Endothelial cell of umbilical vein (primary cell): ENCODE measurements at places on chromosomes 1 and 21. TPM values are rescaled to one million over a fixed set of nuclear protein-coding genes. Genes with fewer than 3 reads are reported as not detected.
A peak's percentile ranks its signal among the peaks of the same experiment; 100 is the strongest.

GRCh38 chr1:30732277-30732996 is 9.1 kb upstream of the MATN1 start:
- H3K36me3 ChIP-seq, result no peaks in the 10 kb centered on the region
- no peak overlapping the region for H3K27ac ChIP-seq
- H3K27me3 ChIP-seq, result no peaks in the 10 kb centered on the region
- no peak overlapping the region for H3K4me3 ChIP-seq
- no peaks in the 10 kb centered on the region for H3K4me1 ChIP-seq

DNA sequence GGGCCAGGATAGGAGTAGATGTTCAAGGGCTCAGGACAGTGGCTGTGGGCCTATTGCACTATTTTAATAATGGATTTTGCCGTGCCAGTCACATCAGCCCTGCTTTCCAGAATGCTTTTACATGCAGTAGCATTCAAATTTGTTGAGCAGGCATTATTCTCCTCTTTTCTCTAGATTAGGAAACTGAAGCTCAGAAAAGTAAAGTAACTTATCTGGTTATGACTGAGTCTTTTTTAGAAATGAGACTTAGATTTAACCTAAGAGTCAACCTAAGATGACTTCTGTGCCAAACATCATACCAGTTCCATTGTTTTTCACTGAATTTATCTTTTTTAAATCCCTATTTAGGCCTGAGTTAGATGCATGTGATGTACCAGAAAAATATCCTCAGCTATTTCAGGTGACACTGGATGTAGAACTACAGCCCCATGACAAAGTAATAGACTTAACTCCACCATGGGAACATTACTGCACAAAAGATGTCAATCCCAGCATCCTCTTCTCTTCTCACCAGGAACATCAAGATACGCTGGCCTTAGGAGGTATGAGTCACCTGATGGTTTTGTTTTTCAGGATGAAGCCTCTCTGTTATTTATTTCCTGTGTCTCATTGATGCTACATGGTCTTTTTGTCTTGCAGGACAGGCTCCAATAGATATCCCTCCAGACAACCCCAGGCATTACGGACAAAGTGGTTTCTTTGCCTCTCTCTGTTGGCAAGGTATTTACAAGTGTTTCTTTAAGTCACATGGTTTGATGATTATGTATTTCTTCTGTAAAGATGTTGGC is 31.4 kb upstream of the LEPR start:
- no peaks in the 10 kb centered on the region for H3K36me3 ChIP-seq
- H3K27ac ChIP-seq, result no peak overlapping the region
- no peak overlapping the region for H3K4me3 ChIP-seq
- peak; percentile 12 for DNase-seq
- peaks cover 22% of the 10 kb centered on the region for H3K4me1 ChIP-seq
- no peaks in the 10 kb centered on the region for H3K27me3 ChIP-seq

NTMT2 gene
- not detected in 2 replicates for polyA plus RNA-seq

DNA sequence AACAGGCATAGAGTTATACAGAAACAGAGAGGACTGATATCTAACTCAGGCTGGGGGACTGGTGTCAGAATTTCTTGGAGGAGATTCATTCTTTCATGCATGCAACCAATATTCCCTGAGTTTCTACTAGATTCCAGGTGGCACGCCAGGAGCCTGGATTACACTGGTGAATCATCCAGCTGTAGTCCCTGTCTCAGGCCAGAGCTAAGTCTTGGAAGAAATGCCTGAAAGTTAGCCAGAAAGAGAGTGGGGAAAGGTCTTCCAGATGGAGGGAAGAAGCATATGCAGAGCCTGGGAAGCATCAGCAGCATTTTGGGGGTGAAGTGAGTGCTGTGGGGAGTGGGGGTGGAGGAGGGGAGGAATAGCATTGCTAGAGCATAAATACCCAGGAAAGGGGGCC is 239.1 kb downstream of the OMA1 start:
- no peak overlapping the region for H3K4me3 ChIP-seq
- H3K36me3 ChIP-seq, result no peaks in the 10 kb centered on the region
- no peaks in the 10 kb centered on the region for H3K4me1 ChIP-seq
- no peaks in the 10 kb centered on the region for H3K27me3 ChIP-seq
- DNase-seq, result no peak

GRCh38 chr1:183983371-183984105 is 54.0 kb downstream of the COLGALT2 start:
- no peaks in the 10 kb centered on the region for H3K36me3 ChIP-seq
- no peak for DNase-seq
- no peaks in the 10 kb centered on the region for H3K4me1 ChIP-seq
- peaks cover 2% of the 10 kb centered on the region for H3K27me3 ChIP-seq
- H3K27ac ChIP-seq, result no peak overlapping the region
- H3K4me3 ChIP-seq, result no peak overlapping the region

DNA sequence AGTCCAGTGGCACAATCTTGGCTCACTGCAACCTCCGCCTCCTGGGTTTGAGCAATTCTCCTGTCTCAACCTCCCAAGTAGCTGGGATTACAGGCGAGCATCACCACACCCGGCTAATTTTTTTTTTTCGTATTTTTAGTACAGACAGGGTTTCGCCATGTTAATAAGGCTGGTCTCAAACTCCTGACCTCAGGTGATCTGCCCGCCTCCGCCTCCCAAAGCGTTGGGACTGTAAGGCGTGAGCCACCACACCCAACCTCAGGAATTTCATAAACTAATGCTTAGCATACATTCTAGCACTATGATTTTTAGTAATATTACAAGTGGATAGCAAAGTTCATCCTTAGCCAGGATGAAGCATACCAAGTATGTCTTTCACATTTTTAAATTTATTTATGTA is 8.7 kb downstream of the DNAJC11 start:
- H3K4me3 ChIP-seq, result no peak overlapping the region
- no peaks in the 10 kb centered on the region for H3K36me3 ChIP-seq
- H3K27ac ChIP-seq, result no peak overlapping the region

GRCh38 chr1:43304771-43305300 is 4.1 kb downstream of the TIE1 start:
- H3K27me3 ChIP-seq, result no peaks in the 10 kb centered on the region
- H3K4me3 ChIP-seq, result no peak overlapping the region
- no peak overlapping the region for H3K27ac ChIP-seq
- H3K4me1 ChIP-seq, result peaks cover 33% of the 10 kb centered on the region
- peaks cover 51% of the 10 kb centered on the region for H3K36me3 ChIP-seq

DNA sequence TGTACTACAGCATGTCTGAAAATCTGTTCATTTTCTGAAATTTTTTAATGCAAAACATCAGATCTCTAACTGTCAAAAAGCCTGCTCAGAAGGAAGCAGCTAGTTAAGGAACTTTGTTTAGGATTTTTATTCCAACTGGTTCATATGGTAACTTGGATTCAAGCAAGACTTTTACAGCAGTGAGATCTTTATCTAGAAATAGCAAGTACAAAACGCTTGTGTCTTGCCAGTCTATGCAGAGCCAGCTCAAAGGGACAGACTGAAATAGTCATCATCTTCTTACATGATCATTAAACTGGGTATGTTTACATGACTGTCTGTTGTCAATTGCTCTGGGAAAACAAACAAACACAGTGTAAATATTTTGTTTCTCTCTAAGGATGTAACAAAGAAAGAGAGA is 37.6 kb downstream of the DDAH1 start:
- no peaks in the 10 kb centered on the region for H3K36me3 ChIP-seq
- no peaks in the 10 kb centered on the region for H3K27me3 ChIP-seq
- DNase-seq, result no peak
- H3K4me1 ChIP-seq, result peaks cover 28% of the 10 kb centered on the region
- H3K27ac ChIP-seq, result no peak overlapping the region

DNA sequence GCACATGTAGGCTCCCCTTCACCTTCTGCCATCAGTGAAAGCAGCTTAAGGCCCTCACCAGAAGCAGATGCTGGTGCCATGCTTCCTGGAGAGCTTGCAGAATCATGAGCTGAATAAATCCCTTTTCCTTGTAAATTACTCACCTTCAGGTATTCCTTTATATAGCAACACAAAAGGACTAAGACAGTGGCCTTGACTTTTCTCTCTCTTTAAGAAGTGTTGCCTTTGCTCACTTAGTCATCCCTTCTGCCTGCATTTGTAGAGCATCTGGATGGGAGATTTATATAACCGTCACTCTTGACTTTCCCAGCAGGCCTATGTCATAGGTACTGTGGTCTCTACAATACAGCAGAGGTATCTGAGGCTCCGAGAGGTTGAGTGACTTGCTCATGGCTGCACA is 3.7 kb downstream of the PCSK9 start:
- no peak overlapping the region for H3K27ac ChIP-seq
- no peak overlapping the region for H3K4me3 ChIP-seq
- H3K4me1 ChIP-seq, result peaks cover 4% of the 10 kb centered on the region
- no peak for DNase-seq
- H3K36me3 ChIP-seq, result no peaks in the 10 kb centered on the region
- H3K27me3 ChIP-seq, result peaks cover 43% of the 10 kb centered on the region

- no peak overlapping the region for H3K27ac ChIP-seq
- no peak for DNase-seq
- no peaks in the 10 kb centered on the region for H3K27me3 ChIP-seq
- no peak overlapping the region for H3K4me3 ChIP-seq
Measured at GRCh38 chr1:16915627-16915973, 6.1 kb upstream of the CROCC start.

- H3K4me3 ChIP-seq, result peak overlapping the region; percentile 24
- no peaks in the 10 kb centered on the region for H3K27me3 ChIP-seq
- peak; percentile 66 for DNase-seq
- H3K27ac ChIP-seq, result peak overlapping the region; percentile 96
- H3K36me3 ChIP-seq, result no peaks in the 10 kb centered on the region
Measured at GRCh38 chr1:169484683-169485430, 887 bp downstream of the SLC19A2 start.

GRCh38 chr1:31764312-31765040 is at the start of gene ADGRB2:
Gene ADGRB2 (minus strand): TSS chr1:31764340. CDS start chr1:31757221, 7,119 bp downstream.
- peak within 1 kb of the TSS; percentile 30 for H3K4me3 ChIP-seq
- H3K27ac ChIP-seq, result no peak within 1 kb of the TSS
- H3K27me3 ChIP-seq, result peaks cover 3% of the 10 kb centered on the region
- peaks cover 26% of the 10 kb centered on the region for H3K4me1 ChIP-seq

TMEM52 gene
- polyA plus RNA-seq, result 1.7 and 2.0 TPM in 2 replicates

GJA5 gene
- 5.9 and 6.2 TPM in 2 replicates for polyA plus RNA-seq

- no peaks in the 10 kb centered on the region for H3K36me3 ChIP-seq
- no peaks in the 10 kb centered on the region for H3K4me1 ChIP-seq
- no peak overlapping the region for H3K4me3 ChIP-seq
- no peak for DNase-seq
- H3K27ac ChIP-seq, result no peak overlapping the region
Measured at GRCh38 chr1:226497991-226498639, 50.4 kb upstream of the STUM start.

DNA sequence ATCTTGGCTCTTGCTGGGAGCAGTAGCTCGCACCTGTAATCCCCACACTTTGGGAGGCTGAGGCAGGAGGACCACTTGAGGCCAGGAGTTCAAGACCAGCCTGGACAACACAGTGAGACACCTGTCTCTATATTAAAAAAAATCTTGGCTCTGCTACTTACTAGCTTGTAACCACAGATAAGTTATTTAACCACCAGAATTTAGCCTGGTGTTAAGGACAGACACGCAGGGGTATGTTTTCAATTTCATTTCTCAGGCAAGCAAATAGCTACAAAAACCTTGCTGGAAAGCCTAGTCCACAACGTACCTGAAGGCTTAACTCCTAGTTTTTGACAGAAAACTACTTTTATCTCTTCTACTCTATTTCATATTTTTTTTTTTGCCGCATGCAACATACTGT is 24.8 kb upstream of the GFI1 start:
- no peak for DNase-seq
- H3K4me3 ChIP-seq, result no peak overlapping the region
- no peaks in the 10 kb centered on the region for H3K36me3 ChIP-seq
- H3K27me3 ChIP-seq, result no peaks in the 10 kb centered on the region
- no peak overlapping the region for H3K27ac ChIP-seq

DNA sequence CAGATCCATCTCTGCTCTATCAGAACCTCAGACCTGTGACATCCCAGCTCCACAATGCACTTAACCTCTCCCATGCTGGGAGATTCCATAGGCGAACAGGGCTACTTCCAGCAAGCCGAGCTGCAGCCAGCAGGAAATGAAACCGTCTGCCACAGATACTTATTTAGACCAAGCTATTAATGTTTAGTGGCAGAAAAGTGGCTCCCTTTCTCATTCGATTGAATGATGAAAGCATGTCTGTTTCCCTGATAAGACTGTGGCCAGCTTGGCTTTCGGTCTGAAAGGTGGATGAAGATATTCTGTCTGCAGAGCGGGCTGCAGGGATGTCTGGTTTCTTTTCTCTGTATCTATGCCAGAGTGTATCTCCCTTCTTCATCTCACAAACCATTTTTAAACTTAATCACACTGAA is 146.4 kb downstream of the GREM2 start:
- no peak overlapping the region for H3K4me3 ChIP-seq
- DNase-seq, result no peak
- H3K36me3 ChIP-seq, result no peaks in the 10 kb centered on the region

SAMD13 gene
- polyA plus RNA-seq, result 0.65 and 1.2 TPM in 2 replicates

ANKRD34A gene
- polyA plus RNA-seq, result 0.41 and 0.43 TPM in 2 replicates

DNA sequence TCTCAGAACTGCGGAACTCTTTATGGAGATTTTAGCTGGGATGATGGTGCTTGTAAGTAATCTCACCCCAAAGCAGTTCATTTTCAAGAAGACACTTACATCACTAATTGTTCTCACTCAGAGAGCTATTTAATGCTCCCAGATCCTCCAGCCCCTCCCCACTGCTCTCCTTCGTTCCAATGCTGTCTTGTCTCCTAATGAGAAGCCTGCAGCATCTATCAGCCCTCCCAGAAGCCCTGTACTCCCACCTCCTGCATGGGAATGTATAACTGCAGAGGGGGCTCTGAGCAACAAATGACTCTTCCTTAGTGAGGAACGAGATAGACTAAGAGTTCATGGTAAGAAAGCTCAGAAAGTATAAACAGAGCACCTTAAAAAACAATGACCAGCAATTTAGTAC is 377.4 kb upstream of the RUNX1 start:
- H3K27me3 ChIP-seq, result peaks cover 11% of the 10 kb centered on the region
- H3K27ac ChIP-seq, result no peak overlapping the region
- DNase-seq, result no peak
- H3K4me3 ChIP-seq, result no peak overlapping the region

A3GALT2 gene
- 0.11 TPM in 1 of 2 replicates, not detected in the other for polyA plus RNA-seq

PPIAL4G gene
- polyA plus RNA-seq, result not detected in 2 replicates

GRCh38 chr1:30445449-30445848 is 277.9 kb downstream of the MATN1 start:
- no peaks in the 10 kb centered on the region for H3K27me3 ChIP-seq
- H3K36me3 ChIP-seq, result no peaks in the 10 kb centered on the region
- DNase-seq, result no peak

DNA sequence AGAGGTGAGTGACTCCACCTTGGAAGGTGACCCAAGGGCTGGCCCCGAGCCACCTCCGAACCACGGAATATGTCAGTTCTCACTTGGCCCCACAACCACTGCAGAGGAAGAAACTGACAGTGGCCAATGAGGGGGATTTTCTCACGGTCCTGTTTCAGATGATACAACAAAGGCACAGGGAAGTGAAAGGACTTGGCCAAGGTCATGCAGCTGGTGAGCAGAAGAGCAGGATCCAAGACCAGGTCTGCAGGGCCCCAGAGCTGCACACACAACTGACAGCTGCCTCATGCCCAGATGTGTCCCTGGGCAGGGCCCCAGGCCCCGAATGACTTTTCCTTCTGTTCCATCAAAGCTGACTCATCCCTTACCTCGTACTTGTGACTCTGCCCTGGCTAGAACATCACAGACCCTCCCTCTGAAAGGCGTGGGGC is 25.8 kb upstream of the EVA1B start:
- peaks cover 52% of the 10 kb centered on the region for H3K4me1 ChIP-seq
- no peak overlapping the region for H3K4me3 ChIP-seq
- no peak for DNase-seq
- peak overlapping the region; percentile 89 for H3K27ac ChIP-seq

NR1I3 gene
- not detected in 2 replicates for polyA plus RNA-seq

TRIM17 gene
- polyA plus RNA-seq, result not detected in 2 replicates
